ENCODE measurements at places on chromosomes 7 and 10. TPM values are rescaled to one million over a fixed set of nuclear protein-coding genes. Genes with fewer than 3 reads are reported as not detected.

- peaks cover 24% of the 10 kb centered on the region for H3K4me1 ChIP-seq
- DNase-seq, result no peak
- H3K27me3 ChIP-seq, result no peaks in the 10 kb centered on the region
- H3K27ac ChIP-seq, result no peak overlapping the region
- no peak overlapping the region for H3K4me3 ChIP-seq
These were observed 90.3 kb downstream of the FRMPD2 start for GRCh38 chr10:48184224-48184623.

- DNase-seq, result no peak
- H3K27ac ChIP-seq, result no peak overlapping the region
- no peak overlapping the region for H3K4me3 ChIP-seq
- no peaks in the 10 kb centered on the region for H3K36me3 ChIP-seq
- no peaks in the 10 kb centered on the region for H3K4me1 ChIP-seq
- H3K27me3 ChIP-seq, result no peaks in the 10 kb centered on the region
These were observed 192.3 kb upstream of the SHH start for GRCh38 chr7:156004265-156005201.

DNA sequence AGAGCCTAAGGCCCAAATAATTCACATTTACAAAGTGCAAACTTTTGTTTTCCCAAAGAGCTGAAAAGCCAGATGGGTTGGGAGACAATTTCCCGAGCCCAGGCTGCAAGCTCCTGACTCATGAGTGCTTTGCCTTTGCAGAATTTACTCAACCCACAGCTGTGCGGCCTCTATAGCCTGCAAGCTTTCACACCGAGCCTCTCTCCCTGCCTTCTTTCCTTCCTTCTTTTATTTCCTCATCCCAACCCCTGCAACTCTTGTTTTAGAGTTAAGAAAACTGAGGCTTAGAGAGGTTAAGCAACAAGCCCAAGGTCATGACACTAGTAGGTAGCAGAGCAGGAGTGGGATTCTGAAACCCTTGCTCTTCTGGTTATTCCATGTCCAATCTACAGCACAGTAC is 203.0 kb upstream of the GPR26 start:
- H3K27me3 ChIP-seq, result no peaks in the 10 kb centered on the region
- DNase-seq, result no peak
- no peak overlapping the region for H3K27ac ChIP-seq
- H3K36me3 ChIP-seq, result no peaks in the 10 kb centered on the region

DNA sequence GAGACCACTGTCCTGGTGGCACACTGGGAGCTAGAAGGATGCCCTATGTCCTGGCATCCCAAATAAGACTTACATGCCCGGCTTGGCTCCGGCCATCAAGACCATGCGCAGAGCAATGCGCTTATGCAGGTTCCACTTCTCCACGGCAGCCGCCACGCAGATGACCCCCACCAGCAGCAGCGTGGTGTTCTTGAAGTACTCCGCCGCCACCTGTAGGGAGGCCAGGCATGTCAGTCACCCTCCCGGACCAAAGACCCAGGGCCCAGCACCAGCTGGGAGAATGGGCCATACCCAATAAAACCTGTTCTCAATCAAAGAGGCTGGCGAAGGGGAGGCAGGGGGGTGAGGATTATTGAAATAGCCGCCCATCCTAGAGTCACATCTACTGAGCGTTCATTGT is 19.9 kb downstream of the SLC13A4 start:
- no peaks in the 10 kb centered on the region for H3K4me1 ChIP-seq
- no peak overlapping the region for H3K4me3 ChIP-seq
- DNase-seq, result no peak
- H3K36me3 ChIP-seq, result no peaks in the 10 kb centered on the region
- no peaks in the 10 kb centered on the region for H3K27me3 ChIP-seq

DNA sequence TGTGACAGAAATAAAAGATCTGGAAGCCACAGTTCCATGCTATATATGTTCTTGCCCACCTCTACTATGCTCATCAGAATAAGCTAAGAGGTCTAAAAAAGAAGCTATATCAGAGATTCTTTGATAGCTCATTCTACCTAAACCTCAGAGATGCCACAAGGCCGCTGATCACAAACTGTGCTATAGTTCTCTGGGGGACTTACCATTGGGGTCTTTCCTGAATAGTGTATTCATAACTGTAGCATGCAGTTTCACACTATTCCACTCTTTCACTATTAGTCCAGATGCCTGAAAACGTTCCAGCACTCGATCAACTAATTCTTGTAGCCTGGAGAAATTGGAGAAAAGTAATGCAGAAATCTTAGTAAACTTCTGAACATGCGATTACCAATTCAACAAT is 44.5 kb upstream of the SPOCK2 start:
- H3K36me3 ChIP-seq, result peaks cover 4% of the 10 kb centered on the region
- no peaks in the 10 kb centered on the region for H3K4me1 ChIP-seq
- H3K27ac ChIP-seq, result no peak overlapping the region
- DNase-seq, result no peak
- H3K27me3 ChIP-seq, result no peaks in the 10 kb centered on the region

DNA sequence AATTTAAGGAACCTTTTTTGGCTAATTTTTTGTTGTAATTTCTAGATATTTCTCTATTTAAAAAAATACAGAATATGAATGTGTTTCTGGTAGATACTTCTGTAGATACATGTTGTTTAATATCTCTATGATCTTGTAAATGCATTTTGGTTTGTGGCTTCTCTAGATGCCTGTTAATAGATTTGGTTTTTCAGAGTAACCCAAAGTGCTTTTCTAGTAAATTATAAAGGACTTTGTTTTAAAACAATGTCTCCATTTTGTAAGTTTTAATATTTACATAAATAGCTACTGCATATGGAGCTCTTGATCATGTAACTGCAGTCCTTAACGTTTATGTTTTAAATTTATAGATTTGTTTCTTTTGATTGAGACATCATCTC is 88.5 kb downstream of the MDFIC start:
- no peak overlapping the region for H3K27ac ChIP-seq
- DNase-seq, result no peak
- H3K4me1 ChIP-seq, result no peaks in the 10 kb centered on the region
- no peak overlapping the region for H3K4me3 ChIP-seq
- H3K36me3 ChIP-seq, result peaks cover 4% of the 10 kb centered on the region

DNA sequence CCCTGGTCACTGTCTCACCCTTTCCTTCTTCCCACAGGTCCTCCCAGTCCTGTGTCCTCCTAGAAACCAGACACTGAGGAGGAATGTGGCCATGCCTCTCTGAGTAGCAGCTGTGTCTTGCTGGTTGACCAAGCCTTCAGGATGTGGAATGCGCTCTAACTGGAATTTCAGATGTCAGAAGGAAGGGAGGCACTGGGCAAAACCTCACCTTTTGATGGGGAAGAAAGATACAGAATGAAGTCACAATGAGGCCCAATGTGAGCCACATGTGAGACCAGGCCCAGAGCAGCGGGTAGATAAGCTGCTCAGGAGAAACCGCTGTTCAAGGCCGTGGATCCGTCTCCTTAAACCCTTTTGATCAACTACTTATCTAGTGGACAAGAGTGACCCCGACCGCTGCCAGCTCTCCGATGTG is 54.8 kb upstream of the ECHDC3 start:
- H3K27me3 ChIP-seq, result no peaks in the 10 kb centered on the region
- H3K36me3 ChIP-seq, result no peaks in the 10 kb centered on the region
- peaks cover 25% of the 10 kb centered on the region for H3K4me1 ChIP-seq
- H3K27ac ChIP-seq, result no peak overlapping the region
- no peak overlapping the region for H3K4me3 ChIP-seq

- H3K4me3 ChIP-seq, result no peak overlapping the region
- no peak overlapping the region for H3K27ac ChIP-seq
- H3K4me1 ChIP-seq, result no peaks in the 10 kb centered on the region
- no peak for DNase-seq
- no peaks in the 10 kb centered on the region for H3K27me3 ChIP-seq
These were observed 42.2 kb downstream of the ACSM6 start for GRCh38 chr10:95236068-95236903.

- no peak overlapping the region for H3K27ac ChIP-seq
- DNase-seq, result no peak
- no peaks in the 10 kb centered on the region for H3K36me3 ChIP-seq
- H3K4me3 ChIP-seq, result no peak overlapping the region
- peaks cover 3% of the 10 kb centered on the region for H3K4me1 ChIP-seq
These were observed 4.7 kb upstream of the JAKMIP3 start for GRCh38 chr10:132061030-132061429.

The OR2A5 gene
- polyA plus RNA-seq, result under 0.01 TPM

The BICC1 gene
- 6.2 TPM for polyA plus RNA-seq
